Activated T-cell treated with anti-CD3 and anti-CD28 coated beads for 1 hour (primary cell): ENCODE measurements at places on chromosomes 6 and 20.

DNA sequence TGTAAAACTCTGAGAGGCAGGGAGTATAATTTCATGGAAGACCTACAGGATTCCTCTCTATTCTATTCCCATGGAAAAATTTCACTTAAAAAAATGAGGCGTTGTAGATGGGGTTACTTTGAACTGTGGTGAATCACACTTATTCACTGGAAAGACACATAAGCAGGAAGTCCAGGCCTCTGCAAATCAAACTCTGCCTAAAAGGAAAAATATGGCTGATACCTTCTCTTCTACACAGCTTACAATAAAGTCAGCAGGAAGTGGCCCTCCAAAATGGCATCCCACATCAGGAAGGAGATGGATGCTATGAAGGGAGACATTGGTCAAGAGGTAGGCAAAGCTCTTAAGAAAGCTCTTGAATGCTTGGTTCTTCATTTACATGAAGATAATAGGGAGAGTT is 115.9 kb downstream of the FYN start:
- DNase-seq = no peak

GRCh38 chr6:118678866-118679265 is 27.5 kb upstream of the CEP85L start:
- DNase-seq = no peak

DNA sequence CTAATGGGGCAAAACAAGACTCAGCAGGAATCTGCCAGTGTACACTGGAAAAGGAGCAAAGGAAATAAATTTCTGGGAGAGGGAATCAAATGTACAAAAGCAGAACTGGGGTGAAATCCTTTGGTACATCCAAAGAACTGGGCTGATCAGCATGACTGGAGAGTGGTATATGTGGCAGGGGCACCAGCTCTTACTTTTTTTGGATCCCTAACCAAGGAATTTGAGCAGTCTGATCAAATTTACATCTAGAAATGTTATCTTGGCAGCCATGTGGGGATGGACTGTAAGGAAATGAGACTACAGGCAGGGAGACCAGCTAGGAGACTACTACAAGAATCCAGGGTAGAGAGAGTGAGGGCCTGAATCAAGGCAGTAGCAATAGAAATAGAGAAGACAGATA is 1.2 kb upstream of the ZSCAN31 start:
- no peak for DNase-seq

DNA sequence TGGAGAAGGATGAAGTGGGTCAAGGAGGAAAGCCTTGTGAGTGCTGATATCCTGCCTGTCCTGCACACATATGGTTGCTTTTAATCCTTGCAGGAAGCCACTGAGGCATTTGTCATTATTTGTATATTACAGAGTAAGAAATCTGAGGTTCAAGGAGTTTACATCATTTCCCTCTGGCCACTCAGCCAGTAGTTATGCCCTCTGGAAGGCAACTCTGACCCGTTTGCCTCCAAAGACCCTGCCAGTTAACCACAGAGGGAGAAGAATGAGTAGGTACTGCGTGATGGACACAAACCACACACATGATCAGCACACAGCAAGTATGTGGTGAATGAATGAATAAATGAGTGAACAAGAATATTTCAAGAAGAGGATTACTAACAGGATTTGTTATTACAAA is 7.9 kb upstream of the FAM210B start:
- DNase-seq = no peak

DNA sequence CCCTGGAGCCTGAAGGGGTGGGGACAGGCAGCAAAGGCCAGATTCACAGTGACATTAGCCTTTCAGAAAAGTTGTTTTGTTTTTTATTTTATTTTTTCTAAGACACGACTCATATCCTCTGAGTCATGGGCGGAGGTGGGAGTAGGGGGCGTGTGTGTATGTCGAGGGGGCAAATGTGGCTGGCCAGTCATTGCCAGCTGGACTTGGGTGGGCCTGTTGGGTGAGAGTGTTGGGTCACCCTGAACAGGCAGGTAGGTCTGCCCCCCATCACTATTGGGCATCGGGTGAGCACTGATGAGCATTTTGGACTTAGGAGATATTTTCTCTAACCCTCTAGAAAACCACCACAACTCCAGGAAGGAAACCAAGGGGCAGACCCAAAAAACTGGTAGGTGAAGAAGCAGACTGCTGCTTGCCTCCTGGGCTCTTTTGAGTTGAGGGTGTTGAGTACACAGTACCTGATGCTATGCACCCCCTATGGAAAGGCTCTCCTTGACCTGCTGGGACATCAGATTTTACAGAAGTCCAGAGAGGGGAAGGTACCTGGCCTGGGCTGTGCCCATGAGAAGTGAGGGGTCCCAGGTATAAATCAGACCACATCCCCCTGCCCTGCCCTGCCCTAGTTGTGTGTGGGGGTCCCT is 5.6 kb downstream of the SMIM29 start:
- no peak for DNase-seq

GRCh38 chr20:62239278-62239879 is 1.1 kb downstream of the OSBPL2 start:
- no peak for DNase-seq

- DNase-seq = peak; percentile 54
Measured at GRCh38 chr6:5851261-5851757, 155.4 kb downstream of the NRN1 start.

DNA sequence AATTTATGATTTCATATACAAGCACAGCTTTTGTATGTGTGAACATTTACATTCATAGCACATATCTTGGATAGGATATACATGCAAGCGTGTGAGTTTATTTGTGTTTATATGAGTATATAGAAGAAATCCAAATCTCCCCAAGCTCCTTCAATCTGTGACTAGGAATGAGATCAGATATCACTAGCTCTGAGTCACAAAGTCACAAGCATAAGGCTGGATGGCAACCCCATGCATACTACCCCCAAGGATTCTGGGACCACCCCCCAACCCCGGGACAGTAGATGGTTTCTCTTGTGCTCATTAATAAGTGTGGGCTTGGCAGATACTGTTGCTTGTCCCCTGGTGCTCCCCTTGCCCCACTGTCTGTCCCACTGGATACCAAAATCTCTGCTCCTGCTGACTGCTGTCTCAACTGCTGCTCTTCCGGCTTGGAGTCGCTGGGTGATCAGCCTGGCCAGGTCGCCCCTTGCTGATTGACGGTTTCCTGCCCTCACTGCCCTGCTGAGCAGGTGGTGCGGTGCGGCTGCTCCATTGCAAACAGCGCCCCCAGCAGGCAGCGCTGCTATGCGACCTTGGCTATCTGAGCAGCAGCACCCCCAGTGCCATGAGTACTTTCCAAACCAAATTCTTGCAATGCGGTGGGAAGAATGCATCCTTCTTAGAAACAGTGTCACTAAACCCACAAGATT is 279.4 kb downstream of the CD83 start:
- DNase-seq = no peak

DNA sequence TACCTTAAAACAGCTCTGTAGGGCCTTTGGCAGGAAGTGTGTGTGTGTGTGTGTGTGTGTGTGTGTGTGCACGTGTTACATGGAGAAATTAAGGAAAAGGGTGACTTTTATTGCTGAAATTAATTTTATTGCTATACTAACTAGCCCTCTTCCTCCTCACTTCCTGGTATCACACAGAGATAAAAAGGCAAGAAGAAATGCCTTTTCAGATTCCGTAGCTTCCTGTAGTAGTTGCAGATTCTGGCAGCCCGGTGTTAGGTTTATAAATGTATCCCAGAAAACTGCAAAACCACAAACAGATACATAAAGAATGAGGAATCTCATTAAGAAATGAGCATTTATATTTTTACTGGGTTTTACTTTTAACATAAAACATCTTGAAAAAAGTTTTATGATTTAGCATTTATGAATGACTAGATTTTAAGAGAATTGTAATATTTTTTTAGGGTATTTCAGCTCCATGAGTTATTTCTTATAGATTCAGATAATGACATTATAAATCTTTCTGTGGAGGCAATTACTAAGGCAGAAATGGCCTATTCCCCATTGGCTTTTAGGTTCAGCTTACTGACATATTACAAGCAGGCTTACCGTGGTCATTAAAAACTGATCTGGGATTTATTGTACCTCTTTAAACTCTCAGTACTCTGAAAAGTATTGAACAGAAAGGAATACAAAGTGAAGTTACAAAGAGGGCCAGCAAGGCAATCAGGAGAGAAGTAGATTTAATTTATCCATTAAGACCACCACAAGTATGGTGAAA is 249.1 kb upstream of the TSHZ2 start:
- DNase-seq = no peak

GRCh38 chr6:109096208-109096607 is 901 bp downstream of the CEP57L1 start:
- no peak for DNase-seq

DNA sequence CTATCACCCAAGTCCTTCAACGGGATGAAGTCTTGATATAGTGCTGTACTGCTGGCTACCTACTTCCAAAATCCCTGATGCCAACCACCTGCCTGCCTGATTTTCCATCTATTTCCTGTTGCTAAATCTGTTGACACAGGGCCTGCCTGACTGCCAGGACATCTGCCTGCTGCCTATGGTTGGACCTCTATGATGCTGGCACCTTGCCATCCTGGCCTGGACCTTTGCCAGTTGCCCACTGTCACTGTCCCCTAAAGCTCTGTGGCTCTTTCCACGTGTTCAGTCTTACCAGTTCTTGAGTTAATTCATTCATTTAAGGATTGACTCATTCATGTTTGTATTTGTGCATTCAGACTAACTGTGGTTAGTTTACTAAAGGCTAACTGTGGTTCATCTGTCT is 9.2 kb upstream of the RGS17 start:
- DNase-seq = no peak

DNA sequence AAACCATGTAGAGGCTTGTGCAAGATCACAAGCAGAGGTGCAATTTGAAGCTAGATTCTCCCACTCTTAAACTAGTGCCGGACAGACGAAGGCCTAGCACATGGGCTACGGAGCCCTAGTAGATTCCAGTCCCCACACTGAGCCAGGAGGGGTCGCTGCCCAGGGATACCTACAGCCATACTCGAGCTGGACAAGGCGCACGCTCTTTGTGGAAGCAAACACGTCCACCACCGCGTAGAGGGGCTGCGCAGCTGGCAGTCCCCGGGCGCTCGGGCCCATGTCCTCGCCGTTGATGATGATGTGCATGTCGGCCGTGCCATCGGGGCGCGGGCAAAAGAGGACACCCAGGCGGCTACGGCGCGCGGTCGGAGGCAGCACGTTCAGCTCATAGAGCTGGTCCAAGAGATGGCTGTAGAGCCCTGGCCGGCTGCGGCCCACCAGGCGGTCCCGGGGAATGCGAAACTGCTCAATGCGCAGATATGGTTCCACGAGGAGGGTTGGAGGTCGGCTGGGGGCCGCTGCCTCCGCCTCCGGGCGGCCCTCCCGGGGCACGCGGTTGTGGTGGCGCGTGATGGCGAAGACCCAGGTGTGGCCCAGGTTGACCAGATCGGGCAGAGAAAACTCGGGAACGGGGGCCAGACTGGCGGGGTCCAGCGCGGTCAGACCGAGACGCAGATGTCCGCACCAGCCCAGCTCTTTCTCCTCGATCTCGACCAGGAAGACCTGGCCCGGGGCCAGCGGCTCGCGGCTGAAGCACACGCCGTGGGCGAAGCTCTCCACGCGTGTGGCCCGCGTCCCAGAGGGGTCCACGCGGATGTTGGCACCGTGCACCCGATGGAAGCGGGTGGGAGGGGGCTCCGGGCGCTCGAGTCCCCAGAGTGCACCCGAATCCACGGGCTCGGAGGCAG is 677 bp downstream of the NEURL2 start:
- DNase-seq = peak; percentile 42

GRCh38 chr20:24617080-24617432 is 147.6 kb downstream of the SYNDIG1 start:
- DNase-seq = no peak

GRCh38 chr6:16683641-16684194 is 77.5 kb downstream of the ATXN1 start:
- no peak for DNase-seq

GRCh38 chr20:38115205-38115604 is 49.9 kb downstream of the TGM2 start:
- no peak for DNase-seq

DNA sequence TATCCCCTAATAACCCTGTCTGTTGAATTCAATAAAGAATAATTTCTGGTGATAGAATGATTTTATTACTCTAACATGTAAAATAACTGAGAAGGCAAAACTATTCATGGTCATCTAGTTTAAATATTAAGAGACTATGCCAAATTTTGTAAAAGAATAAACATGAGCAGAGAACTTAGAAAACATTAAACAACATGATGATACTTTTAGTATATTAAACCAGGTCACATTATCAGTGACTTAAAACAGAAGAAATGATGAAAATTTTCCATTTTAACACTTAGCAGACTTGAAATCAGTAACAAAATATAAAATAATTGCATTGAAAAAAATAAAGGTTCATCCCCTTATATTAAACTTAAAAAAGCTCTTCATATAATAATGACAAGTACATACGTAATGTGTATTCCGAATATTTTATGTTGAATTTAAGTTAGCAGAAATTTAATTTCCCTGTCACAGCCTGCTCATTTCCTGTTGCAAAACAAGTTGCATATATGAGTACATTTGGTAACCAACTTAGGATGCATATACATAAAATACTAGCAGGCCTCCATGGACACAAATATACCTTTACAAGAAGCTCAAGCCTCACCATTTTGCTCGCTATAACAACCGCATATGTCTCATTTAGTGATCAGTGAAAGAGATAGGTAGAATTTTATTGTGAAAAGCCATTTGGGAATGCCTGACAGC is 40.6 kb downstream of the DTNBP1 start:
- no peak for DNase-seq

DNA sequence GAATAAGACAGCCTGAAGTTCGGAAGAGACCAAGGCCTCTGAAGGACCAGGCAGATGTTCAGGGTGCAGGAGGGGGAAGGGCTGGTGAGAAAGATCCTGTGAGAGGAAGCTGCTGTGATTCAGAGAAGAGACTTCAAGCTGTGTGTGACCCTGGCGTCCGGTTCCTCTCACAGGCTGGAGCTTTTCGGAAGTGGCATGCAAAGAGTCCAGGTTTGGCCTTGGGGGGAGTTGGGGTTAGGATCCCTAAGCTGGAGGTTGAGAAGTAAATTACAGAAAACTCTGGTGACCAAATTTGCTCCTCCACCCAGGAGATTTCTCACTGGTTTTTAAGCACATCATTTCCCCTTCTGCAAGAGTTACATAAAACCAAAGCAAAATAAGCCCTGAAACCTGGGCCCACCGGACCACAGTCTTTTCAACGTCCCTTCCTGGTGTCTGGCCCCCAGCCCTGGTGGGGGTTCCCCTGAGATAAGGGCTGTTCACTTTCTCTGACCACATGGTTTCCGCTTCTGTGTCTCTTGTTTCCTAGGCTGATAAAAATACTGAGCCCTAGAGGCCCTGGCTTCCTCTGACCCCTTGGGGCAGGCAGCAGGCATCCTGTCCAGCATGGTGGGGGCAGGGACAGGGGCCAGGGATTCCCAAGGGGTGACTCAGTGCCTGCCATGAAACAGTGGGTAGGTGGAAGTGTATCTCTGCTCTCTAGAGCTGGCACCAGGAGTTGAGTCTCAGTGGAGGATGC is 12.0 kb upstream of the LTA start:
- peak; percentile 29 for DNase-seq

- DNase-seq = no peak
Measured at GRCh38 chr6:81750200-81750599, 2.3 kb downstream of the TENT5A start.
